ENCODE measurements at places on chromosomes 1 and 21.

- DNase-seq, result no peak
Measured at GRCh38 chr1:112253366-112253765, 142.6 kb upstream of the CTTNBP2NL start.

- DNase-seq, result peak; percentile 6
Measured at GRCh38 chr1:160085686-160086455, 4.5 kb downstream of the KCNJ9 start.

- DNase-seq, result no peak
Measured at GRCh38 chr1:52582116-52582696, 20.0 kb upstream of the GPX7 start.

DNA sequence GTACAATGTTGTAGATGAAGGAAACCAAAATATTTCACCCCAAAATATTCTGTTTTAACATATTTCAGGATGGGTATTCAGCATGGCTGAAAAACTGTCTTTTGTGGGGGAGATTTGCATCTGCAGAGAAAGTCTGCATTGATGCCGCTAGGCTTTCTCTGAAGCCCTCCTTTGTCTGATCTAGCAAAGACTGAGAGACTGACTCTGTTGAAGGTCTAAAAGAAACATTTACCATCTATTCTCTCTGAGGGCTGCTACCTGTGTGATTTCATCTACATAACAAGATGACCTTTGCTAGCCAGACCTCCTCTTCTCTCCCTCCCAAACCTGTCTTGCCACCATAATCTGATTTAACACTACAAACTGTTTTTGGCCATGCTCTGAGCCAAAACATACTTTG, 12.4 kb upstream of the MT1HL1 start:
- DNase-seq, result no peak

DNA sequence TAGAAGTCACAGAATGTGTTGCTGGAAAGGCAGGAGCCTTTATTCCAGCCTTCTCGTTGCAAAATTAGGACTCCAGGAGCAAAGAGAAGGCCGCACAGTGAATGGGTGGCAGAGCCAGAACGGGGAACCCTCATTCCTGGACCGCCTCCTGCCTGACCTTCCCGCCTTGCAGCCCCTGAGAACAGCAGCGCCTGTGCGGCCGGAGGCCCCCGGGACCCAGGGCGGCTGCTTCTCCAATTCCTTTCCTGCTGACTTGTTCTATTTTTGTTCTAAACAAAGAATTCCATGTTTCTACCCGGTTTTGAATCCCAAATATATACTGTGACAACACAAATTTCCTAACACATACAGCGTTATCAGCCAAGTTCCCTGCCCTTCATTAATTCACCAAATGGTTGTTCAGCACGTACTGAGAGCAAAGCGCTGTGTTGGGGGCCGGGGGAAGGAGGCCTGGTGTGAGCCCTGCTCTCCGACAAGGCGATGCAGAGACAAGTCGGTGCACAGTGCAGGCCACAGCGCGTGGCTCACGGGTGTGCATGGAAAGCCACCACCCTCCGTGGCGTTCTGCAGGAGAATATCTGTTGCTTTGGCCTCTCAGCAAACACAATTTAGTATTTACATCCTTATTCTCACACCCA, 31.9 kb upstream of the COL6A2 start:
- no peak for DNase-seq

DNA sequence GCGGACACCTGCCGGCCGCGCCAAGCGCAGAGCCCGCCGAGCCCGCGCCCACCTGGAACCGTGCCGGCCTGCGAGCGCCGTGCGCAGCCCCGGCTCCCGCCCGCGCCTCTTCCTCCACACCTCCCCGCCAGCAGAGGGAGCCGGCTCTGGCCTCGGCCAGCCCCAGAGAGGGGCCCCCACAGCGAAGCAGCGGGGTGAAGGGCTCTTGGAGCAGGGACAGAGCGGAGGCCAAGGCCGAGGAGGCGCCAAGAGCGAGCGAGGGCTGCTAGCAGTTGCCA, 50.1 kb upstream of the KRTAP19-8 start:
- DNase-seq, result no peak

DNA sequence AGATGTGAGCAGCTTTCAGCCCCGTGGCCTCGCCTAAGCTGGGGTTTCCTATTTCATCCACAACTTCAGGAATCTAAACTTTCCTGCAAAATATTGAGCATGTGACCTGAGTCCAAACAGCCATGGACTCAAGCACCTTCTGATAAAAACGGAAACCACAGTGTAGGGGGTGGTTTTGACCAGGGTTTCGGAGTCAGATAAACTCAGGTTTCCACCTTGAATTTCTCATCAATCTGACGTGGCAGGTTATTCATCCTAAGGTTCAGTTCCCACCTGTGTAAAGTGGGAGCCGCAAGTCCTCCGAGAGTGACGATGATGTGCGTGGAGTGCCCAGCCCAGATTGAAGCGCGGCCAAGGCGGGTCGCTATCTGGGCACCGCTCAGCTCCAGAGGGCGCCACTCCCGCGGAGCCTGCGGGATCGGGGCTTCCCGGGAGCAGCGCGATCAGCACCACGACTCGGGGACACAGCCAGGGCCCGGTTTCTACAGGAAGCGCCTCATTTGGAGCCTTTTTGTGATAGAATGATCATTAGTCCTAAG, 871 bp upstream of the ETS2 start:
- DNase-seq, result peak; percentile 36

DNA sequence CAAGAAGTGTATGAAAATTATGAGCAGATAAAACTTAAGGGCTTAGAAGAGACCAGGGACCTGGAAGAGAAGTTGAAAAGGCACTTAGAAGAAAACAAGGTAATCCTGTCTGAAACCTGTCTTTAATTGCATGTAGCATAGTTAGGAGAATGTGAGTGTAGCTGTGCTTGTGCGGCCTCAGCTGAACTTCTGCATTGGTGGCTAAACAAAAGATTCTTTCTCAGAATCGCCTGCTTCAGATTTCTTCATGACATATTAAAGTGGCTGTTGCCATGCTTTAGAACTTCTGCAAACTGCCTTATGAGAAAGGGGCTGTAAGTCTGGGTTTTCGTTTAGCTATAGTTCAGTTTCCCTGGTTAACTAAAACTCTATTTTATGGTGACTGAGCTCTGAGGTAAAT, 94.5 kb downstream of the VPS26C start:
- DNase-seq, result no peak

DNA sequence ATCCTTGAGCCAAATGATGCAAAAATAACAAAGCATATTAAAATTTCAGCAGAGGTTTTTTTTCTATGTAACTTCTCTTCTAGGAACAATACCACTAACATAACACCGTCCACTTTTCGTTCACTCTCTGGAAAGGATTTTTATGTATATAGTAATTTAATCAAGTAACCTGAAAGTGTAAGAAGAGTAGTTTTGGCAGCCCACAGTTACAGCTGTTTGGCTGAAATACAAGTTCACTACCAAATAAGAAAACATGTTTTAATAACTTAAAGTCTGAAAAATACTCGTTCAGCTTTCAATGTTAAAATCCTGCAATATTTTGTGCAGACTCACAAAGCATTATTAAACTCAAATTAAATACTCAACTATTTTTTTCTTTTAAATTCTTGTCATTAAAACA, 896.8 kb upstream of the ADGRL4 start:
- DNase-seq, result no peak

GRCh38 chr21:39788383-39788782, 43.4 kb downstream of the IGSF5 start:
- DNase-seq, result peak; percentile 74

GRCh38 chr1:172343240-172344160, 77.0 kb upstream of the C1orf105 start:
- DNase-seq, result no peak

GRCh38 chr1:3135744-3136455, 66.9 kb downstream of the PRDM16 start:
- DNase-seq, result no peak

- no peak for DNase-seq
Measured at GRCh38 chr1:160789051-160789701, 6.8 kb upstream of the LY9 start.

DNA sequence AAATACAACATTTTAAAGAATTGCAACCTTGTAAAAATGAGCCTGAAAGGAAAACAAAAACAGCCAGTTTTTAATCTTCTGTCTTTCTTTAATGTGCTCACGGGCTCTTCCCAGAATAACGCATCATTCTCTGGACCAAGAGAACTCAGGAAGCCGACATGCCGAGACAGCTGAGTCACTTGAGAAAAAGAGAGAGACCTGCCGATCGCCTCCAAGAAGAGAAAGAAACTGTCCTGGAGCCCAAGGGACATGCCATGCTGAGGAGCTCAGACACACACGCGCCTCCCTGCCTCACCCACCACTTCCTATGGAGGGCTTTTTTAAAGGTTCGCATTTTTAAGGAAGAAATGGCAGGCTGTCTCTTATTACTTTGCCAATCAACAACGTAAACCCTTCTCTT, 176.4 kb downstream of the ZNF281 start:
- no peak for DNase-seq

DNA sequence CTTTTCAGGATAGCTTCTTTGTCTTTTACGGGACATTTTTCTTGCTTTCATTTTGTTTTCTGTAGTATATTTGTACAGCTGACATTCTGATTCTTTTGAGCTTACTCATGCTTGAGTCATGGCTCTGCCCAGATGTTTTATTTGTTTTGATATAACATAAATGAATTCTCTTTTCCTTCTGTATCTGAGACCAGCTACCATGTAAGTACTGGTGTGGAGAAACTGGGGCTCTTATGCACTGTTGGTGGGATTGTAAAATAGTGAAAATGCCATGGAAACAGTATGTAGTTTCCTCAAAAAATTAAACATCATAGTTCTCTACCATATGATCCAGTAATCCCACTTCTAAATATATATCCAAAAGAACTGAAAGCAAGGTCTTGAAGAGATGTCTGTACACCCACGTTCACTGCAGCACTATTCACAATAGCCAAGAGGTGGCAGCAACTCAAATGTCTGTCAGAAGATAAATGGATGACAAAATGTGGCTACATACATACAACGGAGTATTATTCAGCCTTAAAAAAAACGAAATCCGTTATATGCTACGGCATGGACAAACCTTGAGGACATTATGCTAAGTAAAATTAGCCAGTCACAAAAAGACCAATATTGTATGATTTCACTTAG, 61.4 kb downstream of the EIF2B3 start:
- DNase-seq, result peak; percentile 45

- no peak for DNase-seq
Measured at GRCh38 chr1:202282025-202282371, 59.7 kb downstream of the UBE2T start.

DNA sequence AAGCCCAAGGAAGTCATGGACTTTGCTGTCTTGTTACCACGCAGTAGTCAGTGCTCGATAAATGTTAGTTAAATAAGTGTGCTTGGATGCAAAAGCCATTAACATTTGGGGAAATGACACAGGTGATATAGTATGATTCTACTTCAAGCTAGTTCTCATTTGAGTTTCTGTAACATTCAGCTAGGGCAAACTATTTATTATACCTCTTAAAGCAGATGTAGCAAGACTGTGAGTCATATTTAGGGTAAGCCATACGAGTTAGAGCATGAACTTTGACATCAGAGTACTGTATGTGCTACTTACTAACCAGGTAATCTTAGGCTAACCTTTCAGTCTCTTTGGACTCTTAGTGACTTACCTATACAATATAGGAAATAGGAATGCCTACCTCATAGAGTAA, 21.0 kb downstream of the CLCA4 start:
- no peak for DNase-seq

GRCh38 chr1:41547781-41548560, 63.5 kb upstream of the EDN2 start:
- peak; percentile 99 for DNase-seq

DNA sequence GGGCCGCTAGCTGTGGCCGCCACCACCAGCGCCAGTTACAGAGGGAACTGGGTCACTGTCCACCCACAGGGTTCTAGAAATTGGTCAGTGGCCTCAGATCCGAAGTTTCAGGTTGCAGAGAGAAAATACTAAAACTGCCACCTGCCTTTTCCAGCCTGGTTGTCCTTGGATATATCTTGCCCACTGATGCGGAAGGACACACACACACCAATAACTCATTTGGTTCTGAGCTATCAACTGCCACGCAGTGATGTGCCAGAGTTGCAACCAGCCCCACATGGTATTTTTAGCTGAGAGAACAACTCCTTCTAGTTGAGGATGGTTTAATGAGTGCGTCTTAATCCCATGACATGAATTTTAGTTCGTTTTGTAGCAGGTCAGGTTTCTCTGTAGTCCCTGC, 68.1 kb downstream of the SH3BGR start:
- no peak for DNase-seq

GRCh38 chr1:24424207-24424606, 8.6 kb downstream of the NIPAL3 start:
- DNase-seq, result no peak

DNA sequence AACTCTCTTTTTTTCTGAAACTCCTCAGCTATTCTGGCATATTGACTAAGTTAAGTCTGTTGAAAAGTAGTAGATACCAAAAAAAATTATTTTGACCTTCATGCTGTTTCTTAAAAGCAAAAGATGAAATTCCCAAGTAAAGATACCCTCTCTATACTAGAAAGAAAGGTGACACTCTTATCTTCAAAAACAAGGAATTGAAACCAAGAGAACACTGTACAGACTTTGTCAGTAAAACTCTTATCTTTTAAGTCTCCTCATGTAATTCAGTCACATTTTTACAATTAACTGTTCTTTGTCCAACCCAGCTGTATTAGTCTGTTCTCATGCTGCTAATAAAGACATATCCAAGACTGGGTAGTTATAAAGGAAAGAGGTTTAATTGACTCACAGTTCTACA, 496.2 kb downstream of the LTN1 start:
- DNase-seq, result no peak

DNA sequence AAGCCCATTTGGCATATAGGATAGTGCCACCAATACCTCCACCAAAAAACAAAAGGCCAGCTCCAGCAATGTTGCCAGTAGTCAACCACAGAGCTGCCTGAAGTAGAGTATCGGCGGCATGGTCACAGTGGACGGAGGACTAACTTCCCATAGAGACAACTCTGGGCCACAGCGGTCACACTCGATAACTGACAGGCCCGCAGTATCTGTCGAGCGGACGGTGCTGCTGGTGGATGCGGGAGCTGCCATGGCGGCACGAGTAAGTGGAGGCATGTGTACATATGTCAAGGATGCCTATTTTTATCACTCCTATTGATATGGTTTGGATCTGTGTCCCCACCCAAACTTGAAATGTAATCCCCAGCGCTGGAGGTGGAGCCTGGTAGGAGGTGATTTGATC, 4.1 kb downstream of the KRTAP12-1 start:
- no peak for DNase-seq

DNA sequence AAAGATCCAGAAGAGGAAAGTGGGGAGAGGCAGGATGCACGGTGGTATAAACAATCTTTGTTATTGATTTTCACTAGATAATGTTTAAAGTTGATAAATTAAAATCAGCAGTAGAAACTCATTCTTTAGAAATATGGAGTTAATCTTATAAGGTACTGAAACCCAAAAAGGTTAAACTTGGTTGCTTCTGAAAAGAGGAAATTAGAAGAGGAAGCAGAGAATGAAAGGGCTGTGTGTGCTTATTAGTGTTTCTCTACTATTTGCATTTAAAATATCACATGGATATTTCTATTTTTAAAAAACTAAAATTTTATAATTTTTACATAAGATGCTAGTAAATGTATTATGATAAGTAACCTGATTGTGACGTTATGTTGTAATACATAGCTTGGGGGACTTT, 24.4 kb downstream of the C1orf141 start:
- DNase-seq, result no peak

All from NCI-H2029 treated with DMSO at 0.1 percent for 48 hours (cell line).